Activated CD4-positive, alpha-beta memory T cell treated with anti-CD3 and anti-CD28 coated beads, Interleukin-2, amount 10 ng/mL, durations not matched to agents 7 days and 5 days (primary cell): ENCODE measurements at places on chromosomes 3 and 15. TPM values are rescaled to one million over a fixed set of nuclear protein-coding genes. Genes with fewer than 3 reads are reported as not detected.

DNA sequence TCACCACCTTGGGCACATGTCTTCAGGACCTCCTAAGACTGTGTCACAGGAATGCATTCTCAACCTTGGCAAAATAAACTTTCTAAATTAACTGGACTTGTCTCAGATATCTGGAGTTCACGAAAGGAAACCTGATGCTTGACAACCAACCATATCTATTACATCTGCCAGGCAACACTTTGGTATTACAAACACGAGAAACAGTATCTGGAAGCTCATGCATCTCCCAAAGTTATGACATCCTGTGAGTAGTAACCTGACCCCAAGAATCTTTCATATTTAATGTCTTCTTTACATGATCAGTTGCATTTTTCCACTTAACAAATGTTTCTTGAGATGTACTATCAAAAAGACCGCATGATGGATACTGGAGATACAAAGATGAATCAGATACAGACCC lies 465.3 kb upstream of the AGTR1 start:
- no peak overlapping the region for H3K27ac ChIP-seq
- H3K4me3 ChIP-seq = no peak overlapping the region
- H3K27me3 ChIP-seq = no peaks in the 10 kb centered on the region
- no peaks in the 10 kb centered on the region for H3K4me1 ChIP-seq
- no peaks in the 10 kb centered on the region for H3K36me3 ChIP-seq

DNA sequence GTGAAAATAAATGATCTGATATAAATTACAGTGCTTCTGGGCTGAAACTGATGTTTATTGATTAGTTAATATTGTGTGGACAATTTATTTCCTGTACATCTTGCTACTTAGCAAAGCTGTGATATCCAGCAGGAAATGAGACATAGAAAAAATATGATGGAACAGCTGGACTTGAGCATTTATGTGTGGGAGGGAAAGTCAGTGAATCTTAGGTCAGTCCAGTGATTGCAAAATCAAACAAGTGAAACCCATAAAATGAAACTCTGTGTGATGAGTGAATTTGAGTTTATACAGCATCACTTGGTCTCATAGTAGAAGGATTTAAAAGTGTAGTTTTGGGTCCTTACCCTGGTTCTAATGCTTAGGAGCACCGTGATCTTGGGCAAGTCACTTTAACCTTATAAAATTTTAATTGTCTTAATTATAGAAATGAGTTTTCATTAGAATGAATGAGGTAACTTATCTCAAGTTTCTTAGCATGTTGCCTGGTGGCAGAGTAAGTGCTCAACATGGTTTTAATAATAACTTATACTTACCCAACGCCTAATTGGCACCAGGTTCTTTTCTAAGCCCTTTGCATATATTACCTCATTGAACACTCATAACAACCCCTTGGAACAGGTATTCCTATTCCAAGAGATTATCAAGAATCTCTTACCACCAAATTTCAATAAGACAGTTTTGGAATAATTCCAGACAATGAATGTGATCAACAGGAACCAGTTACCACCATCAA lies 194.6 kb downstream of the ADAMTSL3 start:
- H3K4me3 ChIP-seq = no peak overlapping the region
- H3K27me3 ChIP-seq = no peaks in the 10 kb centered on the region
- H3K4me1 ChIP-seq = no peaks in the 10 kb centered on the region
- no peak for DNase-seq
- H3K27ac ChIP-seq = no peak overlapping the region

DNA sequence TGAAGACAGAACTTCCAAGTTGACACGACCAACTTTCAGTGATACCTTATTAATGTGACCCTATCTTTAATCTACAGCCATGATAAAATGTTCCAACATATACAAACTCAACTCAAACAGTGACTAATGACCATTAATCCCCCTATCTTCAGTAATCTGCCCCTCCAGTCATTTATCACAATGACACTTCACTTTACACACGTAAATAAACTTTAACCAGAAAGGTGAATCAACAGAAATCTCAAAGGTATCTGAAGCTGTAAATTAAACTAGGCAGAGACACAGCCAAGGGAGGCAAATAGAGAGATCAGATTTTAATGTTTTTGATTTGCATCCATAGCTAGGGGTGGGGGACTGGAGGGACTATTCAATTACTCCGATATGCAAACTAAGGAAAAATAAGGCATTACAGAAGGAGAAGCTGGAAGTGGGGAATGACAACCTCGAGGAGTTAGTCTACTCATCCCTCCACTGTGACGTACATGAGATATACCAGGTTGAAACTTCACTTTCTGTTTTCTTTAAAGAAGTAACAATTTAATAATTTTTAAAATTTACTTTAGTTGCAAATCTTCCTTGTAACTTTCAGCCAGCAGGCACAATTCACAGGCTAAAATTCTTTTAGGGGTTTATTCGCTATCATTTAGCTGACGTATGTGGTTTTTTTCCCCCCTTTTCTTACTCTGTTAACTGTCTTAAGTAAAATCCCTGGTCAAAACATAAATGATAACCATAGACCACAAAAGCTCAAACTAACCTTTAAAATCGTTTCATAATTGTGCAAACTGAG lies 751.0 kb downstream of the ROBO1 start:
- no peaks in the 10 kb centered on the region for H3K36me3 ChIP-seq
- H3K27ac ChIP-seq = no peak overlapping the region
- no peaks in the 10 kb centered on the region for H3K4me1 ChIP-seq
- no peak for DNase-seq
- peaks cover 7% of the 10 kb centered on the region for H3K27me3 ChIP-seq

DNA sequence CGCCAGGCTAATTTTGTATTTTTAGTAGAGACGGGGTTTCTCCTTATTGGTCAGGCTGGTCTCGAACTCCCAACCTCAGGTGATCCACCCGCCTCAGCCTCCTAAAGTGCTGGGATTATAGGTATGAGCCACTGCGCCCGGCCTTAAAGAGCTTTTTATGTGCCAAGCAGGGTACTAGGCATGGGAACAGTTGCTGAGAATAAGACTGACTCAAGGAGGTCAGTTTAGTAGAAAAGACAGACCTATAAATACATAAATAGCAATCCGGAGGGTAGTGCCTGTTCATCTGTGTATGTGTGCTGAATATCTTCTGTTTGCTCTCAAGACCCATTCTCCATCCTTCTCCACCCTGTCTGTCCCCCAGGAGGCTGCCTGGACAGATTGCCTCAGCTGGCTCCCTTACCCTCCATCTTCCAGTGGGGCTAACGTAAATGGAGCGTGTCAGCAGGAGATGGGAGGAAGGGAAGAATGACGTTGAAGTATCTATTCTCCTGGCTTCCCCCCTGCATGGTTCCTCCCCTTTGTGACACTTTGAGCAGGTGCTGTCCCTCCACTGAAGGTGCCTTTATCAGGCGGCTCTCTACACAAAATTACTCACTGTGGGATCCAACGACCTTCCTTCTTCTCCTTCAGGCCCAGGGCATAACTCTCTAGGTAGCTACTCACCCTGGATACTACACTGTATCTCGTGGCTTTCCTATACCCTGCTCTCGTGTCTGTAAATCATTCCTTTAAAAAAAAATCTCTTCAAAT lies 31.1 kb downstream of the FBXO40 start:
- no peak for DNase-seq
- peaks cover 3% of the 10 kb centered on the region for H3K27me3 ChIP-seq
- H3K36me3 ChIP-seq = peaks cover 10% of the 10 kb centered on the region
- H3K4me1 ChIP-seq = peaks cover 3% of the 10 kb centered on the region
- no peak overlapping the region for H3K4me3 ChIP-seq

GRCh38 chr3:168688267-168688666 lies 592.5 kb upstream of the GOLIM4 start:
- H3K4me1 ChIP-seq = no peaks in the 10 kb centered on the region
- no peak overlapping the region for H3K27ac ChIP-seq
- H3K36me3 ChIP-seq = no peaks in the 10 kb centered on the region
- no peaks in the 10 kb centered on the region for H3K27me3 ChIP-seq

DNA sequence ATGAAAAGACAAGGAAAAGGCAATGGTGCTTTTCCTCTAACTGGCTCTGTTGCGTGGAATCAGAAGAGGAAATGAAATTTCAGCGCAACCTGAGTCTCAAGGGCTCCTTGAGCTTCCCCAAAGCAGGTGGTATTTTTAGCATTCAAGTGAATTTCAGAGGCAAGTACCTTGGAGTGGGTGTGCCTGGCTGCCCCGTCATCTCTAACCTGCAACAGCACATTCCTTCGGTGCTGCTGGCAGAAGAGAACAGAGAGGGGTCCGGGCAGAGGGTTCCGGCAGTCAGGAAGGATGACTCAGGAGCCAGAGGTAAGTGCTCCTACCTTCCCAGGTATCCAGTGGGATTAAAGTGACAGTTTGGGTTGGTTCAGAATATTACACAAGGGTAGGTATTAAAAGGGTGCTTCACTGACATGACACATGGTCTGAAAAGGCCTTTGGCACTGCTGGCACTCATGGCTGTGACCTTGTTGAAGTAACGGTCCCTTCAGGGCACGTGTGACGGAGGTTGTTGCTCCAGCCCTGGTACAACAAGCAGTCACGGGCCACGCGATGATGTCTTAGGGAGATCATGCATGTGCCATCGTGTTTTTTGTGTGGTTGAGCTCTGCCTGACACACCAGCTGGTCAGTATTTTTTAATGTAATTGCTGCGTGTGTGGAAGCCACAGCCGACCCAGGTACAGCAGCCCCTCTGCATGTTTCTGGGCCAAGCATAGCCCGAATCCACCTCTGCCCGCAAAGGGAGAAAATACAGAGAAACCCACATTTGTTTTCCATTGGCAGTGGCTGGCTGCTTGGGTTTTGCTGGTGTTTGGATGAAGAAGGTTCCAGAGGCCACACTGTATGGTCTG lies 75.7 kb downstream of the LRRK1 start:
- DNase-seq = no peak
- H3K4me1 ChIP-seq = no peaks in the 10 kb centered on the region
- H3K4me3 ChIP-seq = no peak overlapping the region

DNA sequence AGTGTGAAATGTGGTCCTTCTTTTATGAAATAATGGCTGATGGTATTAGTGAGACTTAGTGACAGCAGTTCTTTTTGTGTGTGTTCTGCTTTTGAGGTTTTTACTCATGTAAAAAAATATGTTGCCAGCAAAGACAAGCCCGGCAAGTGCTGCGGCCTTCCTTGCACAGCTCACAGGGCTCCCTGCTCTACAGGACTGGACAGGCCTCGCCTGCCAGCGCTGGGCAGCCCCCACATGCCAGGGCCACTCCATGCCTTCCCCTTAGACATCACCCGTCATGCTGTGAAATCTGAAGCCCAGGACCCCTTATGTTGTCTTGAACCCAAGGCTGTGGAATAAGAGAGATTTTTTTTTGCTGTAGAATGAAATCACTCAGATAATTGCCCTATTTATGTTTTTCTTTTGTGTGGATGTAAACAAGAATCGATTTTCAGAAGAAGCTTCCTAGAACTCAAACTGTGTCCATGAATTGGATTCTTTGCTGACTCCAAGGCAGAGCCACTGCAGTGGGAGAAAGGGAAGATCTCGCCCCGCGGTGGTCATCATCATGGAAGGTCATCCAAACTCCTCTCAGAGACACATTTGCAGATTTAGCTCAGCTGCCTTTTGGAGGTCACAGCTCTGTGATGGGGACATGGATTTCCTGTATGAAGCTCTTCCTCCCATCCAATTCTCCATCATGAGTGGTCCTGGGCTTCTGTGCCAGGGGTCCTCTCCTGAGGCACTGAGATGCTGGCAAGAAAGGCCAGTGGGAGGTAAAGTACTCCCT lies 150.8 kb downstream of the ATP10A start:
- H3K4me3 ChIP-seq = no peak overlapping the region
- H3K27me3 ChIP-seq = no peaks in the 10 kb centered on the region

DNA sequence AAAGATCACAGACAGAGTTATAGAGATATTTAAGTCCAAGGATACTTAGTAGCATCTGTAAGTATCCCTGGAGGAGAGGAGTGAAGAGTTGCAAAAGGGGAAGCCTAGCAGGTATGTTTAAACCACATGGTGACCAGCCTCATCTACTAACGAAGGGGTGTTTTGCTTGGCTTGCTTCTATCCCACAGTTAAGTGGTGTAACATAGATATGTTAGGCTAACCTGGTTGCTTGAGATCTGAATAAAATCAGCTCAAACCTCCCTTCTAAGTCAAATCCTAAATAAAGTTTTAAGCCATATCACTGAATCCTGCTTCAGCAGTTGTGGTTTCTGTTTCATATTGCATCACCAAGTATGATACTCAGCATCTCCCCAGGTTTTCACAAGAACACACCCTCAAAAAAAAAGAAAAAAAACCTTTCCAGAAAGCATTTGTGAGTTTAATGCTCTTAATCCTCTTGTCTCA lies 880.2 kb downstream of the ROBO1 start:
- no peak overlapping the region for H3K4me3 ChIP-seq
- DNase-seq = no peak
- no peaks in the 10 kb centered on the region for H3K27me3 ChIP-seq
- no peaks in the 10 kb centered on the region for H3K36me3 ChIP-seq

GRCh38 chr3:14438929-14439328 lies 36.5 kb downstream of the SLC6A6 start:
- H3K27me3 ChIP-seq = no peaks in the 10 kb centered on the region
- no peak for DNase-seq
- no peak overlapping the region for H3K27ac ChIP-seq
- H3K4me3 ChIP-seq = no peak overlapping the region
- H3K4me1 ChIP-seq = peaks cover 36% of the 10 kb centered on the region

DNA sequence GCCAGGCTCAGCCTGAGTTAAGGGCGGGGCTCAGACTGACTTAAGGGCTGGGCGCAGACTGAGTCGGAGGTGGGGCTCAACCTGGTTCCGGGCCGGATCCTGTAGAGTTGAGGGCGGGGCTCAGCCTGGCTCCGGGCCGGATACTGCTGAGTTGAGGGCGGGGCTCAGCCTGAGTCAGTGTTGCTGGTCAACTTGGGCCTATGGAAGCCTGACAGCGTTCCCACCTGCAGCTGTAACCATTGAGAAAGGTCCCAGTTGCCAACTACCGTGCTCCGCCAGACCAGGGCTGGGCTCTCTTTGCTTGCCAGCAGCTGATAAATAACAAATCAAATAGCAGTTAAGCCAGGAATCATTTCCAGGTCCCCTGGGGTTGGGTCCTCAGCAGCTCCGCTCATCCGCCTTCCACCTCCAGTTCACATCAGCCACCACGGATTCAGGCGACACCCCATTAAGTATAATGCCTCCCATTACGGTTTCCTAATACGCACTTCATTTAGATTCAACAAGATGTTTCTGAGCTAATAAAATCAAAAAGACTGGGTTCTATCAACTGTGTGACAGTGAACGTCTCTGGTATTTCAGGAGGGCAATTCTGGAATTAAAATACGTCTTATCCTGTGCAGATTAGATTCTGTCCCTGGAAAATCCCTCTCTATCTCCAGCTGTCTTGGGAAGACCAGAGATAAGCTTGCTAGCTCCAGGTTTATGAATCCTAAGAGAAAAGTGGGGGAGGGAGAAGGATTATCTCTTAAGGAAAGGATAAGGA lies 7.3 kb downstream of the GRIP2 start:
- H3K27me3 ChIP-seq = peaks cover 18% of the 10 kb centered on the region
- peak; percentile 28 for DNase-seq
- H3K4me3 ChIP-seq = no peak overlapping the region

Gene APOD
- not detected for total RNA-seq

Gene AHSG
- total RNA-seq = not detected

Gene DAZL
- not detected for total RNA-seq

Gene RARRES1
- not detected for total RNA-seq
